ENCODE measurements at places on chromosomes 5 and 9.

DNA sequence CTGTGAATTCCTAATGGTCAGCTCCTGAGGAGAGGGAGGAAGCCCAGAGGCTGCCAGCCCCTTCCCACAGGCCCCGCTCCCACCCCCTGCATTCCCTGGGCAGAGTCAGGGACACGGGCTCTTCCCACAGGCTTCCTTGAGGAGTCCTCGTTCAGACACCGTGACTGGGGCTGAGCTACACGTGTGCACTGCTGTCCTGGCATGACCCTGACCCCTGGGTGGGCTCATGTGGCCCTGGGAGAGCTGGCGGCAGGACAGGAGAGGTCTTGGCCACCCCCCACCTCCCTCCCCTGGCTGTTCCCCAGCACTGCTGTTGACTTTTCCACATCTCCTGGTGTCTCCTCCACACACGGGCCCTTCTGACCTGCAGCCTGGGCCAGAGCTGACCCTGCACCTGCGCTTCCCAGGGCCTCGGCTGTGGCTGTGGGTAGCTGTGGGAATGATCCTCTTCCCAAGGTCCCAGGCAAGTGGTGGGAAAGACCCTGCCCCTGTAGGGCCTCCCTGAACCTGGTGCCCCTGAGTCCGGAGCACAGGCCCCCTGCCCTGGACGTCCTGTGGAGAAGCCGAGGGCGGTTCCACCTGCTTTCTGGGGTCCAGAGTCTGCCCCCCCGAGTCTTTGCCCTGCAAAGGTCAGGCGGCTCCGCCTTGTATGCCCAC is 56.5 kb upstream of the NKD2 start:
- DNase-seq = no peak

DNA sequence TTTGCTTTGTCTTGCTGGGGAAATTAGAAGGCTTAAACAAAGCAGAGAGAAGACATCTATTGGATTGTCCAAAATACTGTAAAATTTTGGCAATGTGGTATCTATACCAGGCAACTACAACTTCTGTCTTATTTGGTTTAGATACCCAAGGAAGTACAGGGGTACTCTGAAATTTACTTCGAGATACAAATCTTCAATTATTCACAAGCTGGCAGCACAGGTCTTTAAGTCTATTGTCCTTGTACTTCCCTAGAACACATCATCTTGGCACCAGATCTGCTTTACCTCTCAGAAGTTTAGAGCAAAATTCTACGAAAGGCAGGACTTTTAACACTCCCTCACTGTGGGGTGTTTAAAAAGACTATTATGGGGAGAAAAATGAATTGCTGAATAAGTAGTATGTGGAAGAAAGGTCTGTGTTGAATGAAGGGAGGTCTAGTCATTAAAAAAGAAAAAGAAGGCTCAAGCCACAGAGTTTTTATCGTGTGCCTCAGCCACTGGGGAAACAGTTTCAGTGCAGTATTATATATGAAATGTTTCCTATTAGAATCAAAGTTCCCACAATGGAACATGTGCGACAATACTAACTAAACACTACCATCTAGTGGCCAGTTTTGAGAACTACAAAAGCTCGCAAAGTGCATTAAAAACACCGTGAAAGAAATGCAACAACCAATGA is 93.7 kb downstream of the PDE4D start:
- no peak for DNase-seq

DNA sequence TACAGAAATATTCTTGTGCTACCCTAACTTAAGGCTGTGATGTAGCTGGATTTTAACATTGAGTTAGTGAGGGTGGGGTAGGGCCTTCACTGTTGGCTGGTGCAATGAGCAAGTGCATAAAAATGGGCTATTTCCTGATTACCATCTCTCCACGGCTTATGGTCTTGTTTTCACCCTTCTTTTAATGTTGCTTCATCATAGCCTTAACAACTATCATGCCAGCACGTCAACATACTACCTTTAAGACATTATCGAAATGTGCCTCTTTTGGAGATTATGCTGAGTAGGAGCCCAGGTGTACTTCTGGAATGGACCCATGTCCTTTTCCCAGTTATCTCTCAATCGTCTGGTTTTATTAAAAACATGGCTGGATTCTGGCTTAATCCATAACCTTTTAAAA is 350.9 kb upstream of the ACTBL2 start:
- DNase-seq = no peak

- DNase-seq = no peak
Observed at GRCh38 chr9:114923918-114924317, 6.5 kb downstream of the TNFSF8 start.

- DNase-seq = no peak
Observed at GRCh38 chr5:154189256-154189818, 1.2 kb upstream of the GALNT10 start.

GRCh38 chr9:19127871-19128500 is 694 bp upstream of the PLIN2 start:
- no peak for DNase-seq

- no peak for DNase-seq
Observed at GRCh38 chr5:57895766-57896165, 413.2 kb upstream of the ACTBL2 start.

DNA sequence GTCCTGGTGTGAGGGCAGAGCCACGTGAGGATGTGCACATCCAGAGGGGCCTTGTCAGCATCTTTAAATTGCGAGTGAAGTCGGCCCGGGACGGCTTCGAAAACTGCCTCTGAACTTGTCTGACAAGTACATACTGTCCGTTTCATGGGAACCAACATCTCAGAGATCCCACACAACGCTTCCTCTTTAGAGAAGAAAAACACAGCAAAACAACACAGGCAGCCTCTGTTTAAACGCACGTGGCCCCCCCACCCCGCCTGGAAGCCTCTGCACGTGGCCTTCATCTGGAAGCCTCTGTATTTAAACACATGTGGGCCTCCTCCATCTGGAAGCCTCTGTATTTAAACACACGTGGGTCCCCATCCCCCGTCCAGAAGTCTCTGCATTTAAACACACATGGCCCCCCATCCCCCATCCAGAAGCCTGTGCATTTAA is 29.2 kb downstream of the CEP72 start:
- no peak for DNase-seq

- no peak for DNase-seq
Observed at GRCh38 chr5:120228262-120229031, 235.7 kb upstream of the PRR16 start.

DNA sequence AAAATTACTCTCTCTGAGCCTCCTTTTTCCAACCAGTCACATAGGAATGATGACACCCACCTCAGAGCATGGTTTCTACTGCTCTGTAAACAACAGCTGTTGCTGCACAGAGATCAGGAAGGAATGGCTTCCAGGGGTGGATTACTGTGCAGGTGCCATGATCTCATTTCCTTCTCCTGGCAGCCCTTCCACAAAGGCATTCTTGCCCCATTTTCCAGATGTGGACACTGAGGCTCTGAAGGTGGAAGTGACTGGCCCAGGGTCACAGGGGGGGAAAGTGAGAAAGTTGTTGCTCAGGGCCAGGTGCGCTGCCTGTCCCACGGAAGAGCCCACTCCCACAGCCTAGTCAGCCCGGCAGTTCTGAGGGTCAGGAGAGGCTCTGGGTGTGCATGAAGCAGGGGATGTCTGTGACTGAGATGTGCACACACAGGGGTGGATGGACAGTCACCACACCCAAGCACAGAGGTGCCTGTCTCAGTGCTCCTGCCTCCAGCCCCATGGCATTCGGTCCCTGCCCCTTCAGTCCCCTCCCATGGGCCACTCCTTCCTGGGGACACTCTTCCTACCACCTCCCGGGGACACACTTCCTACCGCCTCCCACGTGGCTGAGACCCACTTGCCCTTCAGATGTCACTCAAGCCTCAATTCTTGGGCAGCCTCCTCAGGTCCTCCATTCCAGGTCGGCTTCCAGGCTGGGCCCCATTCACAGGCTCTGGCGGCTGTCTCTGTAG is 17.0 kb downstream of the FGFR4 start:
- DNase-seq = no peak

DNA sequence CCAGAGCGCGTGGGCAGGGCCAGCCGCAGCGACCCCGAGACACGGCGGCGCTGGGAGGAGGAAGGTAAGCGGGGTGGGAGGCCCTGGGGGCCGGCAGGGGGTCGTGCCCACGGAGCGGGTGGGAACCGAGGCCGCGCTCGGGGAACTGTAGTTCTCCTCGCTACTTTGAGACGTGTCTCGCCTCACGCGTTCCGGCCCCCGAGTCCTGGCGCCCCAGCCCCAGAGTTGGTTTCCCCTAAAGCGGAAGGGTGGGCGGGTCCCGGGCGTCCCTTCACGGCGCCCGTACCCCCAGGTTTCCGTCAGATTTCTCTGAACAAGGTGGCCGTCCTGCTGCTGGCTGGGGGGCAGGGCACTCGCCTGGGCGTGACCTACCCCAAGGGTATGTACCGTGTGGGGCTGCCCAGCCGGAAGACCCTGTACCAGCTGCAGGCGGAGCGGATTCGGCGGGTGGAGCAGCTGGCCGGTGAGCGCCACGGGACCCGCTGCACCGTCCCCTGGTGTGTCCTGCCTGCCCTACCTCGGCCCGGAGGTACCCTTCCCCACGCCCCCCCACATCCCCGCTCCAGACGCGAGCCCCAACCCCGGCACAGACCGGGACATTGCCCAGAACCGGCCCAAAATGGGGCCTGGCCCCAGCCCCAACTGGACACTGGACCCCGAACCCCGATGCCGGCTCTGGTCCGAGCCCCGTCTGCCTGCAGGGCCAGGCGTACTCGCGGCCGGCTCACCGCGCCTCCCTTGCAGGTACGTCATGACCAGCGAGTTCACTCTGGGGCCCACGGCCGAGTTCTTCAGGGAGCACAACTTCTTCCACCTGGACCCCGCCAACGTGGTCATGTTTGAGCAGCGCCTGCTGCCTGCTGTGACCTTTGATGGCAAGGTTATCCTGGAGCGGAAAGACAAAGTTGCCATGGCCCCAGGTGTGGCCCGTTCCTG is 709 bp downstream of the UAP1L1 start:
- no peak for DNase-seq

DNA sequence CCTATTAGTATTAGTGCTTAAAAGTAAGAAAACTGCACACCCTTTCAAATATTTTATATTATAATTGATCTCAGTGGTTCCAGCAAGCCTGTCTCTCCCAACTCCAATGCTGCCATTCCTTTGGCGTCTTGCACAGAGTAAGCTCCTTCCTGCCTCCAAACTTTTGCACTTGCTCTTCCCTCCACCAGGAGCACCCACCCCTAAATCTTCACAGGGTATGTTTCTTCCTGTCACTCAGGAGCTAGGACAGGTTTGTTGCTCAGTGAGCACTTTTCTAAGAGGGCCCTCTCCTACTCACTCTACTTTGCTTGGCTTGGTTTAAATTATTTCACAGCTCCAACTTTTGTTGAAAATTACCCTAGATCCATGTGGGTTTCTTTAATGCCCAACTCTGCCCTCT is 189.1 kb upstream of the ADRA1B start:
- no peak for DNase-seq

DNA sequence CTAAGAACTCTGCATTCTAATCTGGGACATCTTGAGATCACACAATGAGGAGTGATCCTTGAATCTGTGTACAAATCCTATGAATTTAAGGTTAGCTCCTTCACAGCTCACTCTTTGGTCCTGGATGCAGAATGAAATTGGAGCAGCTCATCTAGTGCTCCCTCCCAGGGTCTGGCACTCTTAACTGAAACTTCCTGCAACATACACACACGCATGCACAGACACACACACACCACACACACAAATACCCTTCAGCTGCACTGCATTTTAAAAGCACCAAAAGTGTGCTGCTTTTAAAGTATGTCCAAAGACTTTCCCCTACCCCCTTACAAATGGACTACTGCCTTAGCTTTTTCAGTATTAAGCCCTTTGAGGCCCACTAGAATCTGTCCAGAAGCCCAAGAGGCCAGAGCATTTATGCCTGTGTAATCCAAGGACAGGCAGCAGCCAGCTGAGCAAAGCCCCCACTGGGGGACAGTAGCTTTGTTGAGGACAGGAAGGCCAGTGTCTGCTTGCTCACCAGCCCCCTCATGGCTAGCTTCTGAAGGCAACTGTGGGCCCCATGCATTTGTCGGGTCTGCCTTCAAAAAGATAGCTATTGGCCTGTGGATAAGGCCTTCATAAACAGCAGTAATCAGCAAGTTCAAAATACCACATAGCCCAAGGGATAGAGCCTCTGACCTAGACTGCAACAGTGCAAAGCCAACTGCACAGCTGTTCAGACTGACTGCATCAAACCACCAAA is 43.6 kb downstream of the CDO1 start:
- no peak for DNase-seq

DNA sequence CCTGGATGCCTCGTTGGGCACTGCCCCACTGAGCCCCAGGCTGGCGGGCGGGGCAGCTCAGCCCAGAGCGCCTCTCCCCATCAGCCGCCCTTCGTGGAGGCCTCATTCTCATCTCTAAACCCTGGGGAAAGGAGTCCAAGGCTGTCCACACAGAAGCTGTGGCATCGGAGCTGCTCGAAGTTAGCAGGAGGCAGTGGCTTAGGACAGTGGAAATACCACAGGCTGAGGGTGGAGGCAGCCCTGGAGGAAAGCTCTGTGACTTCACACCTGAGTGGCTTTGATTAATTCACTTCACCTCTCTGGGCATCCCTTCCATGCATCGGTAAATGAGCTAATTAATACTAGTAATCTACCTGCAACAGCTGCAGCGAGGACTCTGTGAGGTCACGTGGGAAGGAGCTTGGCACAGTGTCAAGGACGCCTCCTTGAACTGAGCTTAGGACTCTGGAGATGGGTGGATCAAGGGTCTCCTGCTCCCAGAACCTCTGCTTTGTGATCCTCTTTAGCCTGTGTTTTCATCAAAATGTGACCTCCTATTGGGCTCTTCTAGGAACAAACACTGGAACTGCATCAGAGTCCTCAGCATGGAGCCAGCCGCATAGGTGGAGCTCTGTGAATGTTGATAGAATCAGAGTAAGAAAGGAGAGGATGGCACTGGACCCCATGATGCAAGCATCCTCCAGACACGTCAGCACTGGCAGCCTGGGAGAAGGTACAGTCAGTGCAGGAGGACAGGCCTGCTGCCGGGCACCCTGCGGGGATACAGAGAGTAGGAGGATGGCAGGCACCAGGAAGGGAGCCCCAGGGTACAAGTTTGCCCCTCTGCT is 842 bp upstream of the ANGPTL2 start:
- DNase-seq = no peak

All from esophagus squamous epithelium (tissue), 5 donors.